Fibroblast of skin of left quadriceps (primary cell): ENCODE measurements at places on chromosomes 2 and 18.

GRCh38 chr2:9422321-9423099 is 818 bp downstream of the ITGB1BP1 start:
- no peak for DNase-seq

DNA sequence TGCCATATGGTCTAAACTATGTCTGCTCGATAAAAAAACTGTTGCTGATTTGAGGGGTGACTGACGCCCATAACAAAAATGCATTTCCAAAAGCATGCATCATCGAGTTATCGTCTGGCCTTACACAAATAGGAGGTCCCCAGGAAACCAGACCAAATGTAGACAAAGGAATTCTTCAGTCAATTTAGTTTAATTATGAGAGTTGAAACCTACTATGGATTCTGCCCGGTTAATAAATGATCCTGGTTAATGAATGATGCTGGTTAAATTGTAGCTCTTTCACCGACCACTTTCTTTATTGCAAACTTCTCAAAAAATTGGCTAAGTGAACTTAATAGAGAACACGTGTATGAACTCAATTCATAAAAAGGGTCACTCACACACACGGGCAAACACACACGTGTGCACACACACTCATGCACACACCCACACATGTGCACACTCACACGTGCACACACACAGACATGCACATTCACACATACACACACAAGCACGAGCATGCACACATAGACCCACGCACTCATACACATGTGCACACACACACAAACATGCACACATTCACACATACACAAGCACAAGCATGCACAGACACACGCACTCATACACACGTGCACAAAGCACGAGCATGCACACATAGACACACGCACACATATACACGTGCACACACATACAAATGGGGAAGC is 59.0 kb upstream of the SALL3 start:
- no peak for DNase-seq

GRCh38 chr2:149731079-149731478 is 143.5 kb upstream of the MMADHC start:
- no peak for DNase-seq

DNA sequence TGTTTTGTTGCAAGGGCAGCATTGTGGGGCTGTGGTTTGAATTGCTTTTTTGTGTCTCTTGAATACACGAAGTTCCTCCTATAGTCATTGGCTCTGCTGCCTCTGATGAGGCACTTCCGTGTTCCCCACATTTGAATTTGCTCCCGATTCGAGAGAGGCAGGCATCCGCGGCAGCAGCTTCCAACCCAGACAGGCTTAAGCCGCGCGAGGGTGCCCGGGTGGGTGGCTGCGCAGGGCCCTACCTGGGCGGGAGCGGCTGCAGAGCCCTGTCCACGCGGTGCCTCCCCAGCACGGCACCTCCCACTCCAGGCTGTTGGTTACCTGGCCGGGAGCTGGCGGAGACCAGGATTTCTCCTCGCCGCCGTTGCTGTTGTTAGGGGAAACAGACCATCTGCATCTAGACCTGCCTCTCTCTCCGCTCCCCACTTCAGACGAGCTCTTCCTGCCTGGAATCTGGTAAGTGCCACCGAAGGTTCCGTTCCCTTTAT is 151.3 kb downstream of the NEDD4L start:
- no peak for DNase-seq

GRCh38 chr18:10759241-10759640 is 233.4 kb downstream of the NAPG start:
- DNase-seq: no peak

DNA sequence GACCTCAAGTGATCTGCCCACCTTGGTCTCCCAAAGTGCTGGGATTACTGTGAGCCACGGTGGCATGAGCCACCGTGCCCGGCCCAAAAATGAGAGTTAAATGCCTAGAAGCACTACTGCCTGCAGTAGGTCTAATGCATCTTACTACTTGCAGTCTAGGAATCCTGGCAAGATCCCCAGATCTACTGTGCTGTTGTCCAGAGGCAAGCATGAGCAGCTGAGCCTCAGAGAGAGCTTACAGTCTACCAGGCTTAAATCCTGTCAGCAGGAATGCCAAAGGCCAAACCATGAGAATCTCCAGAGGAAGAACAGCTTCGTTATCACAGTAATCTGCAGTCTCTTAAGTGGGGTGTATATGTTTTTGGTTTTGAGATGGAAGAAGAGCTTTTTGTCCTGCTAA is 54.4 kb downstream of the XRCC5 start:
- no peak for DNase-seq

DNA sequence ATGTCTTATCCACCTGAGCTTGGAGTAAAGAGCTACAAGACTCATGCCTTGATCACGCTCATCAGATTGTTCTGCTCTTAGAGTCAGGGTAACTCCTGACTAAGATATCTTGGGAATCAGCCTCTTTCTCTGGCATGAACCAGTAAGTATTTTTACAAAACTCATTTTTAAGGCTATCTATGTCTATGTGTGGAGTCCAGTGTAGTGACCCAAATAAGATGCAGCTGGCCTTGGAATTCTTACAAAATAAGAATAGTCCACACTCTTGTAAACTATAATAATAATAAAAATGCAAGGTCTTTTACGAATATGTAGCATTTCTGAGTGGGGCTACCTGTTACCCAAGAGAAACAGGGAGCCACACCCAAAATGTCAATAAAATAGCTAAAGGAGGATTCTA is 498.3 kb upstream of the SYT4 start:
- DNase-seq: no peak

DNA sequence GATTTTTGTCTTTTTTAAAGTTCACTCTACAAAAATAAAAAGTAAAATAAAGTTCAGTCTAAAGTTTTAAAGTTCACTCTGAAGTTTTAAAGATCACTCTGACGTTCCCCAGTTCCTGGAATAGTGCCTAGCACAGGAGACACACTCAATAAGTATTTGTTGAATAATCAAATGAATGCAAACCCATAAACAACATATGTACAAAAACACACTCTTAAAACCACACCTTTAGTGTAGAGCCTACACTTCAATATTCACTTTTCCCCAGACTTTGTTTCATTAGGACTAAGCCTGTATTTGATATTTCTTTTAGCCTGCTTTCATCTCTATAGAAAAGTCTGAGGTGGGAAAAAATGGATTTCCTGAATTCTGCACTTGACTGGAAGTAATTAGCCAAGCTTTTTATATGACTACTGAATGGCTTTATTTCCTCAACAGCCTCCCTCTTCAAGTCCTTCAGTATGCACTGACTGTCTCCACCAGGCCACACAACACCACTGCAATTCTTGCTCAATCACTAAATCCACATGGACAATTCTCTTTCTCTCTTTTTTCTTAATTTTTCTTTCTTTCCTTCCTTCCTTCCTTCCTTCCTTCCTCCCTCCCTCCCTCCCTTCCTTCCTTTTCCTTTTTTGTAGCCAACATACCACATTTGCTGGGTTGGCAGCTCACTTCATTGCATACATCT is 104.6 kb downstream of the SS18 start:
- DNase-seq: no peak

DNA sequence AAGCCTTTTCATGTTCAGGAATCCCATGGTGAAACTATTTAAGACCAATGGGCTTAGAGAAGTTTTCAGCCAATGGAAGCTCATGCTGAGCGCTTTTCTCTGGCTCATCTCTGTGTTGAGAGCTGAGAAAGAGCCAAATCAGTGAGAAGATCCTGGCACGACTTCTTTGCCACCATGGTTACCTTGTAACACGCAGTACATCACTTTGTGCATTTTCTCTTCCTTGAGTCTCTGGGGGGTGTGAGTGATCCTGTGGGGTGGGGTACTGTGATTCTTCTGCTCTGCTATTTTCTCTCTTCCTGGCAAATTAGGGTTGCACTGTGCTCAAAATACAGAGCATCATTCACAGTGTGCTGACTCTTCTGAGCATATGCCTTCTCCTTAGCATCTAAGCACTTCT is 664.2 kb downstream of the ARHGAP15 start:
- DNase-seq: no peak

GRCh38 chr2:117470311-117471095 is 344.0 kb upstream of the DDX18 start:
- no peak for DNase-seq

GRCh38 chr18:25608091-25608490 is 256.1 kb upstream of the ZNF521 start:
- no peak for DNase-seq

DNA sequence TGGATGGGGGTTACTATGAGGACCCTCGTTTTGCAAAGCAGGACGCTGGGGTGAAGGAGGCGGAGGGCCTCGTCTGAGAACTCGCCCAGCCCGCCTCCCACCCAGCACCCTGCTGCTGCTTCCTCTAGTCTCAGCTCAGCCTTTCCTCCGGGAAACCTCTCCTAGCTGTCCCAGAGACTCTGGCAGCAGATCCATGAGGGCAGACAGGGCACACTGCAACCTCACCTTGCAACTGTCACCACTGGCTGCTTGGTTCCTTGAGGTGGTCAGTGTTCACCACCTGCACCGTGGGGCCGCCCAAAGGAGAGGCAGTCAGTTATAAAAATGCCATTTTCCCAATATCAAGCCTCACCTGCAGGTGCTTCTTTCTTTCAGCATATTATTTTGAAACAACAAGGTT is 45.6 kb downstream of the PARD6G start:
- DNase-seq: no peak

- DNase-seq: peak; percentile 53
Measured at GRCh38 chr2:197445746-197446145, 7.6 kb upstream of the COQ10B start.

- DNase-seq: no peak
Measured at GRCh38 chr18:3083766-3084165, 70.8 kb upstream of the LPIN2 start.

GRCh38 chr2:140122001-140122400 is 1341.8 kb upstream of the NXPH2 start:
- peak; percentile 0 for DNase-seq

DNA sequence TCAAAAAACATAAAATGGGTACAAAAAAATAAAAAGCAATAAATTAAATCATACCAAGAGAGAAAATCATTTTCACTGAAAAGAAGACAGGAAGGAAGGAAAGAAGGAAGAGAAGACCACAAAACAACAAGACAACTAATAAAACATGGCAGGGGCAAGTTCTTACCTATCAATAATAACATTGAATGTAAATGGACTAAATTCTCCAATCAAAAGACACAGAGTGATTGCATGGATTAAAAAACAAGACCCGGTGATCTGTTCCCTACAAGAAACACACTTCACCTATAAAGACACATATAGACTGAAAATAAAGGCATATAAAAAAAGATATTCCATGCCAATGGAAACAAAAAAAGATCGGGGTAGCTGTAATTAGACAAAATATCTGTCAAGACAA is 82.6 kb upstream of the CERS6 start:
- no peak for DNase-seq

- DNase-seq: no peak
Measured at GRCh38 chr2:159550231-159550630, 66.1 kb downstream of the BAZ2B start.

- no peak for DNase-seq
Measured at GRCh38 chr2:45833301-45833967, 182.0 kb downstream of the PRKCE start.

- peak; percentile 97 for DNase-seq
Measured at GRCh38 chr2:213284105-213285090, at the start of gene SPAG16. TSS of gene SPAG16 (plus strand) at chr2:213284464.

DNA sequence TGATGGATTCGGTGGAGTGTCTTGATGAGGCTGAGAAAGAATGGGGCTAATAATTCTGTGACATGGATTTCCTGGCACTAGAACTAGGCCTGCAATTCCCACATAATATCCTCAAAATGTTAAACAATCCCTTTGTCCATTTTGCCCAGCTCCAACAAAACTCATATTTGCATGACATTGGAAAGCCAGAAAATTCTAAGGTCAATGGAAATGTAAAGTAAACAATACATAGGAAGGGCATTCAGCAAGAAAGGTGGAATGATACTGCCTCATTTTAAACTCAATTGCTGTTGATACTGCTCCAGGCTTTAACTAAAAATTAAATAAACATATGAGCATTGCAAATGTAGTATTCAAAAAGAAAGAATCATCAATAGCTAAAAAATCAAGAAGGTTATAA is 434.8 kb upstream of the SLC8A1 start:
- no peak for DNase-seq

GRCh38 chr2:46384457-46384815 is 87.2 kb downstream of the EPAS1 start:
- DNase-seq: no peak

DNA sequence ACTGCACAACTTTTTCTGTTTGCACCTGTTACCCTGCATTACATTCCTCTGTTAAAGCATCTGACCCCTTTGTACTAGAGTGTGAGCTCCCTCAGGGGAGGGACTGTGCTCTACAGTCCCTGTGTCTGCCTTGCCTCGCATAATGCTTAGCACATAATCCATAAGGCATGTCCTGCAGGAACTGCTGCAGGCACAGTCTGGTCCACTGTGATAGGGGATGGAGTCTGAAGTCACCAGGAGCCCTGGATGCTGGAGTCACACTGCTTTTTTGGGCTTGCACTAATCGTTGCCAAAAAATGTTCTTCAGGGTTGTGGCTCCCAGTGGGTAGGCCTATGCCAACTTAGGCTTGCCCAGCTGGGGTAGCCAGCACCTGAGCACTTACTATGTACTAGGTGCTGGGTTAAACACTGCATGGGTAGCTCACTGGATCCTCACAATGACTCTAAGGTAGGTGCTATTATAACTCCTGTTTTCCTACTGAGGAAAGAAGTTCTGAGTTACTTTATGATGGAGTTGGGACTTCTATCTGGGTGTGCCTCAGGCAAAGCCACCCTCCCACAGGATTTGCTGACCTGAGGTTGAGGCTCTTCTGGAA is 33.3 kb downstream of the COPS7B start:
- DNase-seq: no peak

DNA sequence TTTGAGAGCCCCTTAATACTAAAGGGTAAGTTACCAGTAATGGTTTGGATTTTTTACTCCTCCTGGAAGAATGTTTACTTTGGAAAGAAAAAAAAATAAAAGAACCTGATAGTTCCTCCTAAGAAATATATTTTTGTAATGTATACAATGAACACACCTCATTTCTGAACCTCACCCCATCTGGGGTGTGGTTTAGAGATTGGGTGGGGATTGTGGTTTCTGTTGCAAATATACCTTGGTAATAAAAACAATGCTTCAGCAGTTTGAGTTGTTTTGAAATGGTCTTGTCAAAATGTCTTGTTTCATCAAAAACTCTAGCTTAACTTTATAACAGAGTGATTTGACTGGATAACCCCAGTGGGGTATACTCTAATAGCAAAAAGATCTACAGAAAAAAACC is 448.9 kb upstream of the MEIS1 start:
- DNase-seq: no peak

GRCh38 chr18:46484971-46485370 is 172.0 kb downstream of the LOXHD1 start:
- DNase-seq: no peak

- peak; percentile 94 for DNase-seq
Measured at GRCh38 chr18:3624935-3625741, 175.2 kb downstream of the TGIF1 start.
